HCT116 (cell line): ENCODE measurements at places on chromosomes 11 and 22. TPM values are rescaled to one million over a fixed set of nuclear protein-coding genes. Genes with fewer than 3 reads are reported as not detected.
A peak's percentile ranks its signal among the peaks of the same experiment; 100 is the strongest.

DNA sequence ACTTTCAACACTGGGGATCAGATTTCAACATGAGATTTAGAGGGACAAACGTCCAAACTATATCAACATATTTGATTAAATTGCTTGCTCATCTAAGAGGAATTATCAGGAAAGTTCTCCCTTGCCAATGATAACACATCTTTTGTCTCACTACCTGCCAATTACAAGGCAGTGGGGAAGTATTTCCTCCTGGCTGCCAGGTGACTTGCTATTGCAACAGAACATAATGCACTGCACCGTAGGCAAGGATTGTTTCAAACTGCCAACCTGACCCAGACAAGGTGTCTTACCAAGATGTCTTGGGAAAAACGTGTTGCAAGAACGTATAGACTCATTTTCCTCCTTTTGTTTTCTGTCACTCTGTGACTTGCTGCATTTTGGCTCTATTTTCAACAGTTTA lies 711.6 kb downstream of the METTL15 start:
- no peaks in the 10 kb centered on the region for H3K36me3 ChIP-seq
- no peak overlapping the region for H3K27ac ChIP-seq
- no peaks in the 10 kb centered on the region for H3K27me3 ChIP-seq
- H3K4me3 ChIP-seq: no peak overlapping the region
- no peaks in the 10 kb centered on the region for H3K4me1 ChIP-seq

GRCh38 chr11:68996376-68997123 lies 15.8 kb upstream of the MRGPRD start:
- H3K27ac ChIP-seq: no peak overlapping the region
- peaks cover 14% of the 10 kb centered on the region for H3K4me1 ChIP-seq
- no peak overlapping the region for H3K4me3 ChIP-seq
- H3K36me3 ChIP-seq: no peaks in the 10 kb centered on the region
- no peaks in the 10 kb centered on the region for H3K27me3 ChIP-seq

GRCh38 chr11:134014511-134014910 lies 54.4 kb upstream of the JAM3 start:
- H3K27ac ChIP-seq: no peak overlapping the region
- H3K27me3 ChIP-seq: peaks cover 89% of the 10 kb centered on the region
- H3K4me3 ChIP-seq: no peak overlapping the region
- no peaks in the 10 kb centered on the region for H3K36me3 ChIP-seq
- H3K4me1 ChIP-seq: no peaks in the 10 kb centered on the region

DNA sequence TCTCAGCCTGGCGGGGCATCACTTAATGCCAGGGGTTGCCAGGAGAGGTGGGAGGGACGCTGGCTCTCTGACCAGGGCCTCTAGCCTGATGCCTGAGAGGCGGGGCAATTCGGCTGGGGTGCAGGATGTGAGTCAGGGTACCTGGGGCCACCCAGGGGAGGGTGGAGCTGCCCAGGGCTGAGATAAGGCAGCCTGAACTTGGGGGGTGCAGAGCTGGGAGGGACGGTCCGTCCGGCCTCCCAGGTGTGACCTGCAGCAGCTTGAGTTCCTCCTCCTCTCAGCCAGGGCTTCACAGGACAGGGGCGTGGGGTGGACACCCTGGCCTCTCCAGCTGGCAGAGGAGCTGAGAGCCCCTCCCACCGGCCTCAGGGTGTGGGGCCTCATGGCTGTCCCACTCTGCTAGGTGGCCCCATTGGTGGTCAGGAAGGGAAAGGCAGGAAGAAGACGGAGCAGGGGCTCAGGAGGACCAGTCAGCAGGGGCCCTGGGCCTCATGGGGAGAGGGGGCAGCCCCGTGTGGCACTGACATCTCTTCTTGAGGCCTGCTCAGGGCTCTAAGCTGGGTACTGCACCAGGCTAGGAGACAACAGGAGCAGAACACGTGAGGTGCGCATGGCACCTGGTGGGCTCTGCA lies 942 bp upstream of the RPS6KA4 start:
- H3K27me3 ChIP-seq: no peaks in the 10 kb centered on the region
- H3K4me3 ChIP-seq: peak overlapping the region; percentile 97
- DNase-seq: no peak
- H3K4me1 ChIP-seq: peaks cover 61% of the 10 kb centered on the region

- H3K36me3 ChIP-seq: peaks cover 9% of the 10 kb centered on the region; the same call in 1 of the 2 replicates
- no peak overlapping the region for H3K4me3 ChIP-seq
- DNase-seq: no peak
- no peaks in the 10 kb centered on the region for H3K27me3 ChIP-seq
Observed at GRCh38 chr11:67436459-67437081, 912 bp downstream of the PTPRCAP start.

TSPAN18 gene
- 18.3 TPM for total RNA-seq

GRCh38 chr11:9726321-9727022 lies 62.6 kb downstream of the SWAP70 start:
- peaks cover 9% of the 10 kb centered on the region for H3K4me1 ChIP-seq
- no peak overlapping the region for H3K4me3 ChIP-seq
- DNase-seq: peak; percentile 23
- H3K27ac ChIP-seq: peak overlapping the region; percentile 36; the same call in 1 of the 2 replicates
- H3K36me3 ChIP-seq: 0 out of 2 replicates have a peak, but pooled peaks cover 2% of the 10 kb centered on the region

GDPD4 gene
- not detected for total RNA-seq

GRCh38 chr11:56782167-56782847 lies 33.8 kb upstream of the OR9G4 start:
- no peaks in the 10 kb centered on the region for H3K4me1 ChIP-seq
- no peak for DNase-seq
- no peak overlapping the region for H3K27ac ChIP-seq
- no peaks in the 10 kb centered on the region for H3K27me3 ChIP-seq
- H3K4me3 ChIP-seq: no peak overlapping the region

GRCh38 chr11:131875611-131876010 lies 505.2 kb downstream of the NTM start:
- no peaks in the 10 kb centered on the region for H3K36me3 ChIP-seq
- DNase-seq: no peak
- H3K4me3 ChIP-seq: no peak overlapping the region
- H3K27me3 ChIP-seq: no peaks in the 10 kb centered on the region
- no peak overlapping the region for H3K27ac ChIP-seq

OR2AG1 gene
- not detected for total RNA-seq

CDC42EP1 gene
- total RNA-seq: 160 TPM

DNA sequence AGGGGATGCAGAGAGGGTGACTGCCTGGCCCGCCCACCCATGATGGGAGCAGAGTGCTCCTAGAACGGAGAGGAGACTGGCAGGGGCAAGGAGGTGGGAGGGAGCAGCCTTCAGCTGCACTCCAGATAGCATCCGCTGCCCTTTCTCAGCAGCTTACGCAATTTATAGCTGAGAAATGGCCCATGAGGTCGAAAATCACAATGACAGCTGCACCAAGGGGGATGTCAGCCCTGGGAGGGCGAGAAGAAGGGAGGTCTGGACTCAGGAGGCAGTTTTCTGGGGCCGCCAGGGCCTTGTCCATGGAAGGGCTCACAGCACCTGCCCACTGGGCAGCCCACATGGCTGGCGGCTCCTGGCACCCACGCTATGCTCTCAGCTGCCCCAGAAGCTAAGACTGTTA lies 17.6 kb upstream of the MOB2 start:
- H3K27ac ChIP-seq: no peak overlapping the region
- H3K4me3 ChIP-seq: no peak overlapping the region
- DNase-seq: no peak

MMP11 gene
- 7.4 TPM for total RNA-seq

- no peak overlapping the region for H3K27ac ChIP-seq
- DNase-seq: no peak
- no peak overlapping the region for H3K4me3 ChIP-seq
- no peaks in the 10 kb centered on the region for H3K36me3 ChIP-seq
- no peaks in the 10 kb centered on the region for H3K27me3 ChIP-seq
Observed at GRCh38 chr22:48700566-48701295, 1126.9 kb downstream of the BRD1 start.

OMP gene
- total RNA-seq: not detected

HPX gene
- 4.6 TPM for total RNA-seq

DNA sequence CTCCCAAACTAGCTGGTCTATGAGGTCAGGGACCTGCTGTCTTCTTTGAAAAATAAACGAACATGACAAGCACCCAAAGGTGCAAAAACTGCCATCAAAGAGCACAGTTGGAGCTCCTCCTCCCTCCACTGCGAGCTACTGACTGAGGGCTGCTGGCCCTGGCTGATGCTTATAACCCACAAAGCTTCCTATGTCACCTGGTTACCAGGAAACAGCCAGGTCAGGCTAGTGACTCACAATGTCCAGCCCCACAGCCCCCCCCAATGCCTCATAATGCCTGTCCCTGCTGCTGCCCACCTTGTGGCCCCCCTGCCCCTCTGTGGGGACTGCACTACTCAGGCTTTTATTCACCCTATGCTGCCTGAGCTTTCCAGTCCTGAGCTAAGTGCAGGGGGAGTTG lies at the start of gene DRICH1:
Gene DRICH1 (minus strand): TSS at position 144 of the 400 bp plus-strand sequence. CDS start 298 bp downstream, outside the sequence.
- no peak for DNase-seq
- H3K36me3 ChIP-seq: no peaks in the 10 kb centered on the region
- H3K4me3 ChIP-seq: no peak within 1 kb of the TSS
- no peaks in the 10 kb centered on the region for H3K4me1 ChIP-seq
- no peaks in the 10 kb centered on the region for H3K27me3 ChIP-seq

UPK3A gene
- total RNA-seq: not detected

KRTAP5-2 gene
- total RNA-seq: not detected

GRCh38 chr22:37202001-37202555 lies 10.2 kb downstream of the SSTR3 start:
- no peaks in the 10 kb centered on the region for H3K36me3 ChIP-seq
- DNase-seq: no peak
- H3K27me3 ChIP-seq: no peaks in the 10 kb centered on the region
- H3K4me3 ChIP-seq: no peak overlapping the region

CLMP gene
- total RNA-seq: 3.2 TPM

IFITM1 gene
- total RNA-seq: 6.1 TPM

DNA sequence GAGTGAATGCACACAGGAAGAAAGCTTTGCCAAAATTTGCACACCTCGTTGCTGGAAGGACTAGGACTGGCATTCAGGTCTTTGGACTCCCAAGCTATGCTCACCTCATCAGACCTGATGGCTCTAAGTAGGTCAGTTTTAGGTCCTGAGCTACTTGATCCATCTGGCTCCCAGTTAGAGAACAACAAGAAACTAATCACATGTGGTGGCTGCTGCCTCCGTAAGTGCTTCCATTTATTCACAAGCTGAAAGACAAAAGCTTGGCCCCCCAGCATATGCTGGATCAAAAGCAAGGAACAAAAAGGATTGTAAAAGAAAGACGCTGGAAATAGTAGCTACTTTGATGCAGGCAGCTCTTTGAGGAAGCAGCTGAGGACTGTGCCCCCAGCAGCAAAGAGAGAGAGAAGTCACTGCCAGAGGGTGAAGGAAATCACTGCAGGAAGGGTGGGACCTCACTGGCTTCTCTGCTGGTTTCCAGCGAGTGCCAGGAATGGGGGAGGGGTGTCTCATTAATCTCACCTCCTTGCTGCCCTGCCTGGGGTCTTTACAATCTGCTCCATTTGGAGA lies 268.9 kb downstream of the KIRREL3 start:
- peaks cover 49% of the 10 kb centered on the region for H3K27me3 ChIP-seq
- DNase-seq: no peak
- H3K4me3 ChIP-seq: no peak overlapping the region

GRCh38 chr11:117313828-117314768 lies 2.0 kb downstream of the BACE1 start:
- H3K27ac ChIP-seq: no peak overlapping the region
- H3K27me3 ChIP-seq: no peaks in the 10 kb centered on the region
- H3K36me3 ChIP-seq: no peaks in the 10 kb centered on the region
